ENCODE measurements at places on chromosomes 2 and 18.

GRCh38 chr2:202152104-202152715, 79.2 kb downstream of the KIAA2012 start:
- no peak for DNase-seq

- no peak for DNase-seq
Observed at GRCh38 chr2:234593636-234594035, 96.8 kb upstream of the ARL4C start.

GRCh38 chr2:101502095-101502494, 27.2 kb upstream of the RFX8 start:
- no peak for DNase-seq

DNA sequence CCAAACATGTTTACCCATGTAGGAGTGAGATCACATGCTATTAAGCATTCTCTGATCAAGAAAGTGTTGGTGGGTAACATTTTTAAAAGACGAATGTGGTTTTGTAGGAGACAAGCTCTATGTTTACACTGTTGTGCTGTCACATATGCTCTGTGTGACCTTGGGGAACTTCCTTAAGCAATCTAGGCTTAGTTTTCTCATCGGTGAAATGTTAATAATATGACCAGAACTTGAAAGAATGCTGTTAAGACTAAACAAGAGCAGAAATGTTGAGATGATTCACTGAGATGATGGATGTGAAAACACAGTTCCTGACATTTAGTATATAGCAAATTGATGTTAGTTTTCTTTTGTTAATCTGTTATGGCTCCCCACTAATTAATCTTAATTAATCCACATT, 860.9 kb upstream of the CNTNAP5 start:
- DNase-seq: no peak
